HCT116 (cell line): ENCODE measurements at places on chromosomes 7 and 10.

GRCh38 chr7:104149822-104150221 is 58.0 kb downstream of the ORC5 start:
- DNase-seq, result no peak

DNA sequence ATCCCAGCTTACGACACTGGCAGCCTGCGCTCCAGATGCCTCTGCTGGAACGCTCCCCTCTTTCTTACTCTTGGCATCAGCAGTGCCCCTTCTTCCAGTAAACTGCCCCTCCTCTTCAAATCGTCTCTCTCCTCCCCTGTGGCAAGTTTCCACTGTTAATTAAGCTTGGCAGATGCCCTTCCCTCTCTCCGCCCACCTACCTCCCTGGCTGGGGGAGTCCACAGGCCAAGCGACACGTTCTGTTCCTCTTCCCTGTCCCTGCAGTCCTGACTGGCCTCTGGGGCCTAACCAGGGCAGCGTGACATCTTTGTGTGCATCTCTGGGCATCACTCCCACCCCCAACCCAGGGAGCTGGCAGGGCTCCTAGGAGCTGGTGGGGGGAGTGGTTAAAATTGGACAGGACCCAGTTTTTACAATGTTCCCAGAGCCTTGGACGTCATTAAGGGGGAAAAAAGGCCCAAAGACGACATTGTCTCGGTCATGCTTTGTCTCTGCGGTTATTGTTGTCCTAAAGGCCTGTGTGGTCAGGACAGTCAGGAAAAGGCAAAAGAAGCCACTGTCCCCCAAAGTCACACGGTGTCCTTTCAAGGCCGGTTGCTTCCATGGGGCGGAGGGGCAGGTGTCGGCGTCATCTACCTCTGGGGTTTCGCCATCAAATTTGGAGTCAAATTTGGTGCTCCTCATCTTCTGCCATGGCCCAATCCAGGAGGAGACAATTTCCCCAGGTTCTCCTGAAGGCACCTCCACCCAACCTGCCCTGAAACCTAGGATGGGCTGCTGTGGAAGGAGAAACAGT is 54.2 kb downstream of the DLG5 start:
- no peak for DNase-seq

DNA sequence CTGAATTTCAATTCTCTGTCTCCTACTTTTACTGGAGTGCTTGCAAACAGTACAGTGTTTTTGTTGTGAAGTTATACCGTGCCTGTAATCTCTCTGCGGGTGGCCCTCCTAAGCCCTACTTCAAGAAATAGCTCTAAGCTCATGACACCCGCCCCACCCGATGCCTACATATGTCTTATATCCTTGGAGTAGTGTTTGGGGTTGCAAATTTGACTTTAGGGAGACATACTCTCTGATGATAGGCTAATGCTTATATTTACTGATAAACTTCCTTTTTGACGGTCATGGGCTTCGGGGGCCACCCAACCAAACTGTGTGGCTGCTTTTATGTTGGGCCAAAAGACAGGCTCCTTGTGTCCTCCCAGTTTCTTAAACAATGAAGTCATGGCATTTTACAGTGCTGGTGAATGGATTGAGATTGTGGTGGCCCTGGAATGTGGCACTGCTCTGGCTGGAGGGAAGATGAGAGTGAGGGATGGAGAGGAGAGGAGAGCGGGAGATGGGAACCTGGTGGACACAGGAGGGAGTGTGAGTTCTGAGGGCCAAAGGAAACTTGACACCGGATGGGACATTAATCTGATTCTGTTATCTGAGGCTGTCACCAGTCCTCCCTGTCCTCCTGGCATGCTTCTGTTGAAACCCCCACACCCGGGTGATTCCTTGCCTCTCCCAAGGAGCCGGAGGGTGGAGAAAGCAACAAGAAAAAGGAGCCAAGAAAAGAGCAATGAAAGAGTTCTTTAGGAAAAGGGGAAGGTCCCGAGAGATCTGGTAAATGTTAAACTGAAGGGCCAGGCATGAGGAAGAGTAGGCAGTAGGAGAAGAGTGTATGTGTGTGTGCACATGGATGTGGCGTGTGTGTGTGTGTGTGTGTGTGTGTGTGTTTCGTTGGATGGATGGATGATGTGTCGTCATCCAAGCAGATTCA is 113.3 kb downstream of the TCF7L2 start:
- no peak for DNase-seq

DNA sequence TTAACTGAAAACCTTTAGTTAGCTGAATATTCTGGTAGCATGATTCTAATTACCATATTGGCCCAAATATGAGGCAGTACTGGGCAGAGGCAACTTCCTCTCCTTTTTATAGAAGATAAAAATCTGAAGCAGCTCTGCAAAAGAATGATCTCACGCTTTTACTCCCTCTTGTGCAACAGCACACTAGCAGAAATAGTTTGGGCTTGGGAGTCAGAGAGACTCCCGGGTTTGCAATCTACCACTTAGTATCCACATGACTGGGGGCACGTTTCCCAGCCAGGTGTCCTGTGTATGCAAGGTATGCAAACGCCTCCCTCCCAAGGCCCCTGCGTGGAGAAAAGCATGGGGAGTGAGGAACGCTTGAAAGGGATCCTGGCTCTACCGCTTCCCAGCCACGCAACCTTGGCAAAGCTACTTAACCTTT is 47.2 kb upstream of the RHEB start:
- DNase-seq, result no peak

- DNase-seq, result no peak
These were observed 34.8 kb downstream of the PIP4K2A start for GRCh38 chr10:22679608-22680007.

GRCh38 chr10:98296524-98296923 is 28.5 kb upstream of the LOXL4 start:
- DNase-seq, result no peak

- DNase-seq, result no peak
These were observed 828 bp upstream of the KEL start for GRCh38 chr7:142962991-142963390.

GRCh38 chr7:16646472-16647072 is 591 bp downstream of the BZW2 start:
- no peak for DNase-seq

DNA sequence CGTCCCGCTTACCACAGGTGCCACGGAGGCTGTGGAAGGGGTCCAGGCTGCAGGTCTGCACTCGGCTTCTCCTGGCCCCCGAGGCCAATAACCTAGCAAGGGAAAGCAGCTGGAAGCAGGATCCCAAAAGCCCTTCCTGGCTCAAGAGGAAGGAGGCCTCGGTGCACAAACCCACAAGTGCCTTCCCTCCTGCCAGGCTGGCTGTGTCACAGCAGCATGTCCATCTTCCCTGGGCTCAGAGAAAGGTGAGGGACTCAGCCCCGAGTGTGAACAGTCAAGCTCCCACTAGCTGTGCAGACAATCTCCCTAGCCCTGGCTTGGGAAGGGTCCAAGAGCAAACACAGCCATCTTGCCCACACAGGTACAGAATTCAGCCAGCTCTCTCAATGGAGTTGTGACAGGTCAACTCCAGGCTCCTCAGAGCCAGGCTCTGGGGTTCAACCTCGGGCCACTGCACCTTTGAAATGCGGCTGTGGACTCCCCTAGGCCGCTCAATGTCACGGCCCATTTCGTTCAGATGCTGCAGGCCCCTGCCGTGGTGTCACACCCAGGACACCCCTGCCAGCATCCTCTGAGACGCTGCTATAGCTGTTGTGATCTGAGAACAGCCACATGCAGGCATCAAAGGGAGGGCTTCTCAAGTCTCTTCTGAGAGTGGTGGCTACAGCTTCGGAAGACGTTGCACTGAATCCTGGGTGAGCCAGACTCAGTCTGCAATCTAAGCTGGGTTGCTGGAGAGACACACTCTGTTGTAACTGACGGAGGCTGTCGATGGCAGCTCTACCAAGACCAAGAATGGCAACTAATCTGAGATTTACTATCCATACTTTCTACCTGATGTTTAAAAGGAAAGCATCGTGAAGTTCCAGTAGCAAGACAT is 137.9 kb downstream of the DIP2C start:
- no peak for DNase-seq

DNA sequence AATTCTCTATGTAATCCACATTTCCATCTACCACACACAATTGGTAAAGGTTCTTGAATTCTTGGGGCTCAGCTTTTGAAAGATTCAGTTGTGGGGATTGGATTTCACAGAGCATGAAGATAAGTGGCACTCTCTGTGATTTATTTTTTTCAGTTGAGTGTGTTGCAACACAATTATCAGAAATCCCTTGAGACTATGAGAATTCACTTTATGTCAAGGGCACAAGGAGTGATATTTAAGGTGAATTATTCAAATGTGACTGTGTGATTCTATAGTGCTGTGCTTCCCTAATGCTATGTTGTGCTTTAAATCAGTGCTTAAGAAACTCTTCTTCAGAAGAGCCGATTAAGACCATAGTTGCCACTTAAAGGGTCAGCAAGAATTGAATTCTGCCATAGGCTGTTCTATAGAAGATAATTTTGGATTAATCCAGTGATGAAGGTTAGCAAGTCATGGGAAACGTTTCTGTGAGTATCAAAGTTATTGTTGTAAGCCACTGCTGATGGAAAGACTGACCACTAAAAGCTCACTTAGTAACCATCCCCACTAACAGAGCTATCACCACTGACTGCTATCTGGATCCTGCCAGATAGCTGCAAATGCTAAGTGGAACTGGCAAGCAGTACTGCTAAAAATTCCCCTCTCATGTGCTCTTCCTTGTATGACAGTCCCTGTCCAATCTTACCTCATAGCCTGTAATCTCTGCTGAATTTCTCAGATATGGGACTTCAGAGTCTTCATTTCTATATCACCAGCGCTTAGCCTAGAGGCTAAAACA is 134.0 kb upstream of the SEMA3D start:
- DNase-seq, result no peak

- no peak for DNase-seq
These were observed 35.2 kb downstream of the CYP17A1 start for GRCh38 chr10:102801978-102802377.

DNA sequence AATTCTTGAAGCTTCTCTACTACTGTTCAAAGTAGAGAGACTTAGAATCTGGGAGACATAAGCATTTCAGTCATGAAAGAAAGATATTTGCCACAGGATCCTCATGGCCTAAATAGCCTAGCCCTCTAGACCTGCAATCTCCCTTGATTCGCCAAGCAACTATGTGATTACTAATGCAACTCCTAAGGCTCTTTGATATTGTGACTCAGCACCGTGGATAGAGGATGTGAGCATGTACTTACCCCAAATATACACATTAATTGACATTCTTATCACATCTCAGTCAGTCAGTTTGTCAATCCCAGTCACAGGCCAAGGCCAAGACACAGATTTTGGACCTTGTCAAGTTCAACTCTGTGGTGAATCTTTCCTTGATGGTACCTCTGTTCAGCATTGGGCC is 42.6 kb downstream of the GPR37 start:
- peak; percentile 52 for DNase-seq

DNA sequence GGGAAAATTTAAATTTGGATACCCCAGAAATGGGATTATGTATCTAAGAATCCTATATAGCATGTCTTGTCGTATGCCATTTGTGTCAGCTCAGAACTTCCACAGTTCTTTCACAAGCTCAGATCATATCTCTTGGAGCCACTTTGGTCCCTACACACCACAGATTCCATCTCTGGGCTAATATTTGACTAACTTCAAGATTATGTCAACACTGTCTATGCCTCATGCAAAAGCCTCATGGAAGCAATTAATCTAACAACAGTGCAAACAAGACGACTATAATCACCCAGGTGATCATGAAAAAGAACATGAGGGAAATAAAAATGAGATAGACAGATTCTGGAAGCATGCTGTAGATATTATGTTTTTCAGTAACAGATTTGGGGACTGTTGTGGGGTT is 189.1 kb downstream of the LRRTM3 start:
- DNase-seq, result no peak

- no peak for DNase-seq
These were observed 533.4 kb upstream of the SEMA3D start for GRCh38 chr7:85719981-85720953.

DNA sequence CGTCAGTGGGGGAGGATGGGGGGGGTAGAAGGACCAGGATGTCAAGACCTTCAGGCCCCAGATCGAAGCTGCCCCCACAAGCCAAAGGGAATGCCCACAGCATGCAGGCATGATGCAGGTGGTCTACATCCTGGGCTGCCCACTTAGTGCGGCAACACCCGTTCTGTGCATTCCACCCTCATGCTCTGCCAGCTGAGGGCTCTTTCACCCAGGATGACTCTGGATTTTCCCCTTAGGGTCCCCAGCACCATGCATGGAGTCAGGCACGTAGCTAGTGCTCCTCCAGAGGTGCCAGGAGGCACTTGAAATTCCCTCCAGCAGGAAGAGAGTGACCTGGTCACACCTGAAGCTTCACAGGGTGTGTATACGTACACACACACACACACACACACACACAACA is 66.2 kb downstream of the SH3PXD2A start:
- DNase-seq, result no peak

DNA sequence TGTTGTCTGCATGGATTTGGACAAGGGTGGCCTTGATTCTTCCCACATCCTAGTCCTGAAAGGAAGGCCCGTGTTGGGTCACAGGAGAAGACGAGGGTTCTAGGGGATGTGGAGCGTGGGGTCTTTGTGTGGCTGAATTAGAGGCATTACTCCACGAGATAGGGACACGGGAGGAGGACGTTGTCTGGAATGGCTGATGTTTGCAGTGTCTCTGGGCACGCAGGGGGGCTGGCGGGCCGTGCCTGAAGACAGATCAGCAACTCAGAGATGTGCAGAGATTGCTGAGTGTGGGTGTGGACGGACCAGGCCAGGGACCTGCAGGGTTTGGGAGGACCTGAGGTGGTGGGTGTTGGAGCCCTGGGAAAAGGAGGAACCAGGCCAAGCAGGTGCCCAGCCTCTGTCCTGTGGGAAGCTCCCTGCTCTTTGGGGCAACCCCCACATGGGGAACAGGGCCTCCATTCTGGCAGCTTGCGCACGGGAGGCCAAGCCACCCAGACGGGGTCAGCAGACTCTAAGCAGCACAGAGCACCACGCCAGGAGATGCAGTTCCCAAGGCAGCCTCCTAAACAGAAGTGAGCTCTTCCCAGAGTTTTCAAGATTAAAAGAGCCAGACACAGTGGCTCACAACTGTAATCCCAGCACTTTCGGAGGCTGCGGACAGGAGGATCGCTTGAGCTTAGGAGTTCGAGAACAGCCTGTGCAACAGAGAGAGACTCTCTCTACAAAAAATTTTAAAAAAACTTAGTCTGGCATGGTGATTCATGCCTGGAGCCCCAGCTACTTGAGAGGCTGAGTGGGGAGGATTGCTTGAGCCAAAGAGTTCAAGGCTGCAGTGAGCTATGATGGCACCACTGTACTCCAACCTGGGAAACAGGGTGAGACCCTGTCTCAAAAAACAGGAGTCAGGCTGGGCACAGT is 71.0 kb upstream of the GTF2I start:
- DNase-seq, result no peak

DNA sequence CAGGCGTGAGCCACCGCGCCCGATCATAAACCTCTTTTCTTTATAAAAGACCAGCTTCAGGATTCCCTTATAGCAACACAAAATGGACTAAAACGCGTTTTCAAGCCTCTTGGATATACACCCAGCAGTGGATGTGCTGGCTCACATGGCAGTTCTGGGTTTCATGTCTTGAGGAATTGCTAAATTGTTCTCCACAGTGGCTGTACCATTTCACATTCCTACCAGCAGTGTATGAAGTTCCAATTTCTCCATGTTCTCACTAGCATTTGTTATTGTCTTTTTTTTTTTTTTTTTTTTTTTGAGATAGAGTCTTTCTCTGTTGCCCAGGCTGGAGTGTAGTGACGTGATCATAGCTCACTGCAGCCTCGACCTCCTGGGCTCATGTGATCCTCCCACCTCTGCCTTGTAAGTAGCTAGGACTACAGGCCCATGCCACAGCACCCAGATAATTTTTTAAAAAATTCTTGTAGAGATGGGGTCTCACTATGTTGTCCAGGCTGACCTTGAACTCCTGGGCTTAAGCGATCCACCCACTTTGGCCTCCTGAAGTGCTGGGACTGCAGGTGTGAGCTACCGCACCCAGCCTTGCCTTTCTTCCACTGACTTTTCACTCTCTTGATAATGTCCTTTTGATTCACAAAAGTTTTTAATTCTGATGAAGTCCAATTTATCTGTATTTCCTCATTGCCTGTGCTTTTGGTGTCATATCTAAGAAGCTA is 17.4 kb downstream of the TECPR1 start:
- no peak for DNase-seq
